HepG2 (cell line): ENCODE measurements at places on chromosomes 2 and 18.

DNA sequence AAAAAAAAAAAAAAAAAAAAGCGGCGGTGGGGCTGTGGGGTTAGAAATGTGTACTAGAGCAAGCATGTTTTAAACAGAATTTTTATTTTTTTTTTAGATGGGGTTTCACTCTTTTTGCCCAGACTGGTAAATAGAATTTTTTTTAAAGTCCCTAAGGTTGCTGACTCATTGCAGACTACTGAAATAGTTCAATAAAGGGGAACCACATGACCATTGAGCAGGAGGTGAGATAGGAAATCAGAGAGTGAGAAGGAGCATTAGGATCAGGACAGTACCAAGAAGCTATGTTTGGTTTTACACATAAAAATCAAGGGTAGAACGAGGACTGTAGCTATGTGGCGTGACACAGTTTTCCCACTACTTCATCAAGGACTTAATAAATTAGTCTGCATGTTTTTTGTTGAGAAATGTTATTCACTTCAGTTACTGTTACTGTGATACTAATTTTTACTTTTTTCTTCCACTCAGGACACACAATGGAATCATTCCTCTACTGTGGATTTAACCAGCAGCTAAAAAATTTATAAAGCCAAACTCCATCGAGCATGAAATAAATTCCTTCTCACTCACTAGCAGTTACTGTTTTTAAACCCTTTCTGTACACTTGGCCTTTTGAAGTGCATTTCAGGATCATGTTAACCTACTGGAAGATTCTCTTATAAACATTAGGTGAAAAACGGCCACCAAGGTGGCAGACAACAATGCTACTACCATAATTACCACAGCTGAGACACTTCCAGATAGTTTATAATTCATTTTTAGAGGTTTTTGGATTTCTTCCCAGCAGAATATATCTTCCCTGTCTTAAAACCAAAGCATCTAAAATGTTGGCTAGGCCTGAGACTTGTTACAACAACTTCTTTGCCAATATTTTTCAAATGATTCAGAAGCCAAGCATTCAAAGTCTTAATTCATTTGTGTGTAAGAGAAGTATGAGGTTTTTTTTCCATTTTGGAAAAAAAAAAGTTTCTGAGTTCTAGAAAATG lies 33.2 kb downstream of the LAMA1 start:
- DNase-seq, result no peak

- no peak for DNase-seq
These were observed 117.9 kb downstream of the ARHGAP15 start for GRCh38 chr2:143246815-143247744.

- DNase-seq, result no peak
These were observed 261.4 kb upstream of the MEX3C start for GRCh38 chr18:51458861-51459260.

DNA sequence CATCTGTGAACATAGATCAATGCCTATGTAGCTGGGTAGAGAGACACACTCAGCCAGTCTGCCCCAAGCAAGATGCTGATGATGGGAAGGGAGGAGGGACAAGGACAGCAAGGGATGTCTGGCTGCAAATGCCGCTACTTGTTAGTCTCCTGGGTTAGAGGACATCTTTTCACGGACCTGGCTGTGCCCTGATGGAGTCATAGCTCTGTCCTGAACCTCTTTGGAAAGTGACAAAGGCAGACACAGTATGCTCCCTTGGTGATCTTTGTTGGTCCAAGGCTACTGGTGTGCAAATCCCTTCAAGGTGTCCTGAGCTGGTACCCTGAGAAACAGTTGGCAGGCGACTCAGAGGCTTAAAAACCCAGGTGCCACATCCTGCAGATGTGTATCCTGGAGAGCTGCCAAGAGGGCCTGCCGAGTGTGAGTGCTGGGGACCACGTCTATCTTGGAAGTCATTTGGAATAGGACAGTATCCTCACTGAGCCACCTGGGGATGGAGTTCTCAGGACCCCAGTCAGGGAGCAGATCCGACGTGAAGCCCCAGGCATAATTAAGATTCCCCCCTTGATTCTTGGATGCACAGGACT lies 10.8 kb downstream of the FOSL2 start:
- no peak for DNase-seq

- no peak for DNase-seq
These were observed 11.4 kb upstream of the ARHGAP25 start for GRCh38 chr2:68723181-68723580.

- DNase-seq, result no peak
These were observed 5.4 kb downstream of the TGFBRAP1 start for GRCh38 chr2:105324101-105324500.

GRCh38 chr18:2692508-2692907 lies 37.0 kb downstream of the SMCHD1 start:
- DNase-seq, result no peak

DNA sequence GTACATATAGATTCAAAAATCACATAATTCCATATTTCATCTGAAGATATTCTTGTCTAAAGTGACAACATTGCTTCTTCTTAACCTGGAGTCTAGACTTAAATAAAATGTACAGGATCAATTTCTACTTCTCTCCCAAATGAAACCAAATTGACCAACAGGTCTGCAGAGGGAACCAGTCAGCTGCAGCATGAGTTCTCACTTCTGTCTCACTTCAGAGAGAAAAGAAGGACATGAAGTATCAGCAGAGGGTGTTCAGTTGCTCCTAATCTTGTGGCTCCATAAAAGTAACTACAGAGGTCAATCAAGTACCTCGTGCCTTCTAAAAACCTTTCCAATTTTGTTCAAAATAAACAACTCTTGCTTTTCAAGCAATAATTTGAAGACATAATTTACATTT lies 47.2 kb upstream of the MAP2 start:
- no peak for DNase-seq

- DNase-seq, result peak; percentile 64
These were observed 31.9 kb upstream of the RPIA start for GRCh38 chr2:88659538-88659915.

GRCh38 chr18:34704823-34705222 lies 5.3 kb upstream of the DTNA start:
- no peak for DNase-seq

GRCh38 chr18:50453014-50453680 lies 78.3 kb downstream of the SKA1 start:
- no peak for DNase-seq

- peak; percentile 84 for DNase-seq
These were observed 13.2 kb upstream of the SCYGR5 start for GRCh38 chr2:227653419-227653818.

DNA sequence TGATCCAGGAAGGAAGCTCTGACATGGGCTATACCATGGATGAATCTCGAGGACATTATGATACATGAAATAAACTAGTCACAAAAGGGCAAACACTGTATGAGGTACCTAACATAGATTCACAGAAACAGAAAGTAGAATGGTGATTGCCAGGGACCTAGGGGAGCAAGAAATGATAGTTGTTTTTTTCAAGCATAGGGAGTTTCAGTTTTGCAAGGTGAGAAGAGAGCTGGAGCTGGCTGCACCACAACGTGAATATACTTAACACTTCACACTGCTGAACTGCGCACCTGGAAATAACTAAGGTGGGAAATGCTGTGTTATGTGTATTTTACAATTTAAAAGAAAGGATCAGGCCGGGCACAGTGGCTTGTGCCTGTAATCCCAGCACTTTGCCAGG lies 13.2 kb upstream of the AGAP1 start:
- DNase-seq, result no peak

- no peak for DNase-seq
These were observed 29.7 kb downstream of the GNLY start for GRCh38 chr2:85723707-85724360.

DNA sequence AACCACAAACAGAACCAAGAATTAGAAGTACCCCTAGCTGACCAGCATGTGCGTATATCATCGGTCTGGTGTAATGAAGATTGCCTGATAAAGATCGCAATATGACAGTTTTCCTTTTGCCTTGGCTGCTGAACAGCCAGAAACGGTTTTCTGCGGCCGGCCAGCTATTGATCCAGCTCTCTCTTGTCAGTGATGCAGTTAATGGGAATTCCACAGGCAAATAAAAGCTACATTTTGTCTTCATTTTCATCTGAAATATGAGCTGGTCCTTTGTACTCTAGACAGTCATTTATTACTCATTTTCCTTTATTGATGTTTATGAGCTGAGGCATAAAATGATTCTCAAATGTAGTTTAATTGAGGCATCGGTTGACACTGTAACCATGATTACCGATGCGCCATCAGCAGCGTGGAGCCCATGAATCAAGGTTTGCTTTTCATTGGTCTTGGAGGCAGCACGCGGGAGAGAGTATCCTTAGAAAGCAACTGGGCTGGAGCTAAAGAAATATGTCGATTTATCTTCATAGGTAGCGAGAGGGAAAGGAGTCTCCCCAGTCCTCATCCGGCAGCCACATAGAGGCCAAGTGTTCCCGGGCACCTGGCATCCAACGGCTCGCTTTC lies 535.2 kb downstream of the GALR1 start:
- DNase-seq, result no peak

- DNase-seq, result no peak
These were observed 35.0 kb downstream of the HPCAL1 start for GRCh38 chr2:10337449-10338269.

GRCh38 chr2:193240752-193241151 lies 1046.0 kb upstream of the TMEFF2 start:
- DNase-seq, result peak; percentile 7

DNA sequence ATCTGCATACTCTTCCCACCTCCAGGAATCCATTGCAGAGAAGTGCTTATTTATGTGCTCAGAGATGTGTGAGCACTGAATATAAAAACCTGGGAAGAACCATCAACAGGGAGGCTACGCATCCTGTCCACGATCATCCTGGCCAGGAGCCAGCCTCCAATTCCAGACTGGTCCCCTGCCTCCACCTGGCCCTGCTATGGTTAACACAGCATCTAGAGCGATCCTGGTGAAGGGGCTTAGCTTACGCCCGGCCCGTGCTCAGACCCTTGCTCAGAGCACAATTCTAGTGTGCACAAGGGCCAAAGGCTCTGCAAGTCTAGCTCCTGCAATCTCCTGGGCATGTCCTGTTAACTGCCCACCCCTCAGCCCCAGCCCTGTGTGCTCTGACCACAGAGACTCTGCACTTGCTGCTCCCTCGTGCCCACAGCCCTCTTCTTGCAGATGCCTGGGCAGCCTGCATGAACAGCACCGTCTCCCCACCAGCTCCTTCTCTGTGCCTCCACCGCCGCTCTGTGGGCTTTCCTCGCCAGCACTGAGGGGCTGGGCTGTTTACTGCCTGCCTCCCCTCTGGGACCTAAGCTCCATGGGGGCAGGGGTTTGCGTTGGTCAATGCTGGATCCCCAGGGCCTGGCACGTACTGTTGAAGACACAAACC lies 6.5 kb downstream of the PER2 start:
- no peak for DNase-seq

- no peak for DNase-seq
These were observed 94.1 kb downstream of the AAK1 start for GRCh38 chr2:69549421-69549820.

- no peak for DNase-seq
These were observed 54.3 kb upstream of the ITGA6 start for GRCh38 chr2:172373076-172373475.

DNA sequence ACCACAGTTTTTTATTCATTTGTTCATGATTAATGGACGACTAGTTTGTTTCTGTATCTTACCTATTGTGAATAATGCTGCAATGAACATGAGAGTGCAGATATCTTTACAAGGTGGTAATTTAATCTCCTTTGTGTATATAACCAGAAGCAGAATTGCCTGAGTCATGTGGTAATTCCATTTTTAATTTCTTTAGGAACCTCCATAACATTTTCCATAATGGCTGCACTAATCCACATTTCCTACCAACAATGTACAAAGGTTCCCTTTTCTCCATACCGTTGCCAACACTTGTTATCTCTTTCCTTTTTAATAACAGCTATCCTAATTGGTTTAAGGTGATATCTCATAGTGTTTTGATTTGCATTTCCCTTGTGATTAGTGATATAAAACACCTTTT lies 36.5 kb downstream of the NCOA1 start:
- no peak for DNase-seq

GRCh38 chr18:50558948-50559751 lies 737 bp upstream of the MAPK4 start:
- no peak for DNase-seq

DNA sequence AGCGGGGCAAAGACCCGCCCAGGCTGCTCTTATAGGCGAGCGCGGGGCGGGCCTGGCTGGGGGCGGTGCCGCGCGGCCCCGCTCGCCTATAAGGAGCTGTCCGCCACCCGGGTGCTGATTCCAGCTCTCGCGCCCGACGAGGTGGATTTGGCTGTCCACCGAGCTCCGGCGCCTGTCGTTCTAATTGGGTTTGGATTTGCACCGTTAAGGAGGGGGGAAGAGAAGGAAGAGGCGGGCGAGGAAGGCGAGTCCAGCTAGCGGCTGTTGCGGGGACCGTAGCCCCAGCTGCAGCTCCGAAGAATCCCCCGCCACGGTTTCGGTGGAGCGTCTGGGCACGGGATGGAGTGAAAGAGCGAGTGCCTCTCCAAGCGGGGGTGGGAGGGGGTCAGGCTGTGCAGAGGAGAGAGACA lies at the start of gene CNTNAP5:
TSS of gene CNTNAP5 (plus strand) at position 117 of the 410 bp plus-strand sequence. CDS start 364 bp downstream, outside the sequence.
- no peak for DNase-seq

DNA sequence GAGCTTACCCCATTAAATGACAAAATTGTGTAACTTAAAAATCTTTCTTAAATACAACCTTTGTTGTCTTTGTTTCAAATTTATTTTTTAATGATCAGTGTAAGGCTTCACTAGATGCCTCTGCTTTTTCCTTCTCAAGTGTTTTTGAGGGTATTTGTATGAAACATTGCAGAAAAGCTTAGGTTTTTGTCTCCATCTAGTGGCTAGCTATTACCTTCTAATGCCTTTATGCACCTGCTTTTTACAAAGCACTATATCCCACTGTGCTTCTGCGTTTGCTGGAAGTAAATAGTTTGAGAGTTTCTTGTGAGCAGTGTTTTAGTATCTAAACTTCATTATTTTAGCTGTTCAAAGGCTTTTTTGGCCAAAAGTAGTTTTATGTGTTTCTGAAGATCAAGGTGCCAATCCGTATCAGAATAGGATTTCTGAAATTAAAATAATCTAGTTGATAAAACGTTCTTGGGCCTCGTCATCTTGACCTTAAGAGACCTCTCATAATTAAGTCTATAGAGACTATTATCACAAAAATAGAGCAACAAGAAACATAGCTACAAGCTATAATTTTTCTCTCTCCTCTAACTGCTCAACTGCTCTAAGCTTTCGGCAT lies 47.0 kb downstream of the IWS1 start:
- peak; percentile 73 for DNase-seq

GRCh38 chr2:229591611-229592010 lies 122.7 kb downstream of the DNER start:
- DNase-seq, result no peak

GRCh38 chr18:63869851-63870250 lies 17.7 kb upstream of the SERPINB2 start:
- DNase-seq, result no peak

- DNase-seq, result no peak
These were observed 135.7 kb downstream of the THADA start for GRCh38 chr2:43460174-43460546.

DNA sequence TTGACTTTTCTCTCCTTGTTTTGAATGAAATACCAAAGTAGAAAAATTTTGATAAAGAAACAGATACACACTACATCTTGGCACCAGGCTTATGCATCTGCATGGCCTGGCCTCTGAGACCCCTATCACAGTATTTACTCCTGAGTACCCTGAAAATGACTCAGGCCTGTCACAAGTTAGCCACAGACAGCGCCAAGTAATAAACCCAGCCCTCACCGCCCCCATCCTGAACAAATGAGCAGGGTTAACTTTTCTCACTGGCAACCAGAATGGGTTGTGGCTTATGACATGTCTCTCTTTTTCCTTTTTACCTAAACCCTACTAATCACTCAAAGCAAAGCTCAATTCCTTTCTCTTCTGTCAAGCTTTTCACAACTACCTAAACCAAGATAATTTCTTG lies 35.3 kb downstream of the SPRED2 start:
- no peak for DNase-seq
